Bladder microvascular endothelial cell (primary cell): ENCODE measurements at places on chromosomes 11 and 22. TPM values are rescaled to one million over a fixed set of nuclear protein-coding genes. Genes with fewer than 3 reads are reported as not detected.

KDM4D gene
- 0.38 and 0.49 TPM in 2 replicates for total RNA-seq

DGAT2 gene
- total RNA-seq = 0.65 and 2.9 TPM in 2 replicates

NRXN2 gene
- total RNA-seq = 0.49 TPM in 1 of 2 replicates, not detected in the other

ARHGAP32 gene
- total RNA-seq = 1.8 and 14.3 TPM in 2 replicates

TYR gene
- not detected in 2 replicates for total RNA-seq

IGLL5 gene
- not detected in 2 replicates for total RNA-seq

CCDC89 gene
- 0.13 and 0.32 TPM in 2 replicates for total RNA-seq

OR8D1 gene
- total RNA-seq = not detected in 2 replicates

CCDC15 gene
- total RNA-seq = 1.3 and 3.8 TPM in 2 replicates

PSMC3 gene
- total RNA-seq = 210 and 222 TPM in 2 replicates

EHF gene
- total RNA-seq = not detected in 2 replicates
